ENCODE measurements at places on chromosomes 4 and X.

DNA sequence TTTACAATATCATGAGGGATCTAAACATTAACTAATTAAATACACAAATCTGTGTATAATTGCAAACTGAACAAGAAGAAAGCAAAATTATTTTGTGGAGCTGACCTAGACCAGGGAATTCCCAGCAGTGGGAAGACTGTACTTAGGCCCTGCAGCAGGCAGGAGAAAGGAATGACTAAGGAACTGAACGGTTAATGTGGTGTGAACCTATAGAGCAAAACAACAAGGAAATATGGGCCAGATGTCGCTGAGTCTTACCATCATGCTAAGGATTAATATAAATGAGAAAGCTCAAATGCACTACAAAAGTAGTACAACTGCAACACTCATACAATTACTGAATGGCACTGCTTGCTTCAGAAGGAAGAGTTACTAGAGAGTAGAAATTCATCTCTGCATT is 120.3 kb upstream of the ATXN3L start:
- DNase-seq = no peak

DNA sequence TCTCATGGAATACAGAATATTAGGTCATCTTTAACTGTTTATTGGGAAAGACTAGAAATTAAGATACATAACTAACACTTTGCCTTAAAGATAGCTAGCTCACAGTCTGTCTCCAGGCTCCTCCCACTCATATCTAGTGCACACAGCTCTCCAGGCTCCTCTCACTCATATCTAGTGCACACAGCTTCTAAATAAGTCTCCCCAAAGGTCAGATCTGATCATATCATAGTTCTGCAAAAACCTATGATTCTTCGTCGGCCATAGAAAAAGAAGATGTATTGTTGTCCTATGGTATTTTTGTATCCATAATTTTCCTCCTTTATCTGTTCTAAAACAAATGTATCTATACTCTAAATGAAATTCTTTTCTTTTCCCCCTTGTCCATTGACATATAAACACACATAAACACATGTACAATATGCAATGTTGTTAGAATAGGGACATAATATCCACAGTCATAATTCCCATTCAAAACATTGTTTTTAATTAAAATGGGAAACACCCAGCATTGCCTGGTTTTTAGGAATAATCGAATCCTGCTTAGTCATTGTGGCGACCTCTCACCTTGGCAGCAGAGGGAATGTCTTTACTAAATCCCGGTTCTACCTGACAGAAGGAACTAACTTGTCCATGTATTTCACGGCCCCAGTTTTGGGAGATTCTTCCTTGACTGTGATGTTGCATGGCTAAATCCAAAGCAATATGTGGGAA is 1282.0 kb downstream of the PCDH7 start:
- no peak for DNase-seq

DNA sequence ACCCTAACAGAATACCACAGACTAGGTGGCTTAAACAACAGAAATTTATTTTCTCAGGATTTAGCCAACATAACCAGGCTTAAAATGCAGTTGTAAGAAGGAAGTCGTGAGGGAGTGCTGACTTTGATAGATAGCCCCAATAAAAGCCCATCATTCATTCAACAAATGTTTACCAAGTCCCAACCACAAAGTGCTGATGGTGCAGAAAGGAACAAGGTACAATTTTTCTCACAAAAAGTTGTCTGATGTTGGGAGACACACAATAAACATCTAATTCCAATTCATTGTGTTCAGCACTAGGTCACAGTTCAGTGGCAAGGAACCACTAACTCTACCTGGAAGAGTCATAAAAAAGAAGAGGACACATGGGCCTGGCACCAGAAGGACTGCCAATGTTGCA is 42.2 kb downstream of the AKAP4 start:
- no peak for DNase-seq

GRCh38 chr4:105417624-105418023 is 56.2 kb downstream of the PPA2 start:
- no peak for DNase-seq

DNA sequence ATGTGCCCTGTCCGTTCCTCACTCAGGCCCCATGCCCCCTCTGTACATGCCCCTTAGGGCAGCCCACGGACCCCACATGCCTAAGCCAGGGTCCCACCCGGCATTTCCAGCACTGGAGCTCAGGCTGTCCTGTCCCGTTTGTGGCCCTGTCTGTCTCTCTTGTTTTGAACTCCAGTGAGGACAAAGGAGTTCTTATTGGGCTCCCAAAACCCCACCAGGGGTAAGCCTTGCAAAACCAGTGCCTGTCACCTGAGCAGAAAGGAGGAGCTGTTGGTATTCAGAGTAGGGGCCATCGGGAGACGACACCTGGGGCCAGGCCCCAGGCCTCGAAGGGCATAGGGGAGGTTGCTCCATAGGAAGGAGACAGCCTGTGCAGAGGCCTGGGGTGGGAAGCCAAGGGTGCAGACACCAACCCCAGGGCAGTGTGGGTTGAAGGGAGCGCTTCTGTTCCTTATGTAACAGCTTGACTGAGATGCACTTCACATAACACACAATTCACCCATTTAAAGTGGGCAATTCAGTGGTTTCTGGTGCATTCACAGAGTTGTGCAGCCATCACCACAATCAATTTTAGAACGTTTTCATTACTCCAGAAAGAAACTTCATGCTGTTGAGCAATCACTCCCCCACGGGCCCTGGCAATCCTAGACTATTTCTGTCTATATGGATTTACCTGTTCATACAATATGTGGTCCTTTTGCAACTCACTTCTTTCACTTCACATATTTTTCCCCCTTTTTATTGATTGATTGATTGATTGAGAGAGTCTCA is 31.7 kb downstream of the MAN2B2 start:
- DNase-seq = no peak

- no peak for DNase-seq
These were observed 398.6 kb downstream of the ARHGAP24 start for GRCh38 chr4:85873566-85873965.

- peak; percentile 44 for DNase-seq
These were observed 14.3 kb downstream of the JCHAIN start for GRCh38 chr4:70651864-70652506.

DNA sequence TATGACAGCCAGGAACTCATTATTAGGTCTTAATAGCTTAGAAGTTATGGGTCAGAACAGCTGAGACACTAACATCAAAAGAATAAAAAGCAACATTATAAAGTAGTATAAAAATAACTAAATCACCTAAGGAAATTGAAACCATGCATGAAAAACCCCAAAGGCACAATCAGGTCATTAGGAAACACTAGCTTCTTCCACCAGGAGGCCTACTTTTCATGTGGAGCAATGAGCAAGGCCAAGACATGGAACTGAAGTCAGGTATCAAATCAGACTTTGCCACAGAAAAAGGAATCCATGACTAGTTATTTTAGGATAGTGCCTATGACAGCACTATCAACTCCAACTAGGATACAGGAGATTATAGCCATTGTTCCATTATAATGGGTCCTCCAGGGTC is 7.9 kb downstream of the HUWE1 start:
- no peak for DNase-seq

Measured in kidney capillary endothelial cell (primary cell).